ENCODE measurements at places on chromosomes 5 and 9. TPM values are rescaled to one million over a fixed set of nuclear protein-coding genes. Genes with fewer than 3 reads are reported as not detected.

DNA sequence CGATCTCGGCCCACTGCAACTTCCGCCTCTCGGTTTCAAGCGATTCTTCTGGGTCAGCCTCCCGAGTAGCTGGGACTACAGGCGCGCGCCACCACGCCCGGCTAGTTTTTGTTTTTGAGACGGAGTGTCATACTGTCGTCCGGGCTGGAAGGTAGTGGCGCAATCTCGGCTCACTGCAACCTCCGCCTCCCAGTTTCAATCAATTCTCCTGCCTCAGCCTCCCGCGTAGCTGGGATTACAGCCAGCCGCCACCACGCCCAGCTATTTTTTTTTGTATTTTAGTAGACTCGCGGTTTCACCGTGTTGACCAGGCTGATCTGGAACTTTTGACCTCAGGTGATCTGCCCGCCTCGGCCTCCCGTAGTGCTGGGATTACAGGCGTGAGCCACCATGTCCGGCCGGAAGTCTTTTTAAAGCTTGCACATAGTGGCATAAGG is 1.2 kb downstream of the SMC5 start:
- DNase-seq, result no peak

DNA sequence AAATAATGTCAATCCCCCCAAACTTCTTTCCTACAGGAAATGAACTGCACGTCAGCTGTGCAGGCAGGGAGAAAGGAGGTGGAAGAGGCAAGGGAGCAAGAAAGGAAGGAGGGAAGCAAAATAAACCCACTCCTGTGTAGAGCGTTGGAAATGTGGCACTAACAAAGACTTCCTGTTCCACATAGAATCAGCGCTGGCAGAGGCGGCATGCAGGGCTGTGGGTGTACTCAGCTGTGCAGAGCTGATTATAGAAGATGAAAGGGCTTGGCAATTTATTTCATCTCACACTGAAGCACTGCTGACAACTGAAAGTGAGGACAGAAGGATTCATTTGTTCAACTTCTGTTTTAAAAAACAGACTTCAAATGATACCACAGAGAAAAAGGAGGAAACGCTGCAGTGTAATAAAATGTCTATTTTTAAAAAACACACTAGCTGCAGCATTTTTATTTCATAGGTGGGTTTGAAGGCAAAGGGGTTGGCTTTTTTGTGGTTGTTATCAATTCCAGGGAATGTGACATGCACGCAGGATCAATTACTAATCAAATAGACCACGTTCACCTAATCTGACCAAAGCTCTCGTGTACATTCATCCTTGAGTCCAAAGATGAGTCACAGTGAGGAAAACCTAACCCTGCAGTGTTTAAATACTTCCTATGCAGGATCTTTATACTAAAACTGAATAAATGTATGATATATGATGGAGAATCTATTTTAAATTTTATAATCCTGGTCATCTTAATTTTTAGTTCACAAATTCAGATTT is 583.5 kb downstream of the ZNF608 start:
- no peak for DNase-seq

DNA sequence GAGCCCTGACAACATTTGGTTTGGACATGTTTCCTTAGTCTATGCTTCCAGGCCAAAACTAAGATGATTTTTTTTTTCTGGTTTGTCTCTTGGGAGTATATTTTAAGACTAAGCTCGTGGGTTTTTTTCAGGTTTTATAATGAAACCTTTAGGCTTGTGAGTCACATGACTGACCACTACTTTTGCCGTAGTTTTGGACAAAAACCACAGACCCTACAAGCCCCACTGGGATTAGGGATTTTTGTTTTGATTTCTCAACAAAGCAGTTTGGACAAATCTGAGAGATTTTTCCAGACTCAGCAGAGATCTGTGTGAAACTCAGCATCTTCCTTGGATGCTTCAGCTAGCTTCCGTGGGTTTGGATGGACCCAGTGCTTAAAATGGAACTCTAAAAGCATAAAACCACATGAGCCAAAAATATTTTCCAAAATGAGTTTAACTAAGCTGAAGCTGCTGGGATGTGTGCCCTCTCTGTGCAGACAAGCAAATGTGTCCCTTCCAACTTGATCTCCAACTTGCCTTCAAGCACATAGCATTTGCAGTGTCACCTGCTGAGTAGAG is 70.3 kb upstream of the SMIM15 start:
- no peak for DNase-seq

- DNase-seq, result no peak
Measured at GRCh38 chr9:130421154-130421801, 23.5 kb upstream of the ASS1 start.

GRCh38 chr5:115855959-115856358 is 14.2 kb downstream of the AP3S1 start:
- DNase-seq, result no peak

GRCh38 chr5:5616247-5616895 is 193.9 kb downstream of the ICE1 start:
- DNase-seq, result no peak

- no peak for DNase-seq
Measured at GRCh38 chr9:131273856-131274673, 2.2 kb downstream of the FAM78A start.

DNA sequence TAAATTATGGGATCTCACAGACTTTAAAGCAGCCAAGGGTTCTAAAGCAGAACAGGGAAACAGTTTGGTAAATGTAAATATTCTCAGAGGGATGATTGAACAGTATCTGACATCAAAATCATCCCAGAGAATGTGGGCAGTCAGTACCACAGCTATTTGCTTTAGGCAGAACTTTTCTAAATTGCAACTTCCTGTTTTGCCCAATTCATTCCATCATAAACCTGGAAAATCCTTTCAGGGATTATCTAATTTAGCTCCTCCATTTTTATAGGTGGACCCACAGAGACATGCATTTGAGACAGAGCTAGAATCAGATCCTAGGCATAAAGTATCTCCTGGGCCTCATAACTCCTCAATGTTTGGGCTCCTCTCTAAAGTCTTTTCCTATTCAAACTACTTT is 12.4 kb downstream of the NR6A1 start:
- DNase-seq, result no peak

KIF4B gene
- not detected for total RNA-seq

ELL2 gene
- 87.5 TPM for total RNA-seq

ECM2 gene
- not detected for total RNA-seq

NFIB gene
- total RNA-seq, result 21.6 TPM
